ENCODE measurements at places on chromosomes 6 and 20.
A peak's percentile ranks its signal among the peaks of the same experiment; 100 is the strongest.

DNA sequence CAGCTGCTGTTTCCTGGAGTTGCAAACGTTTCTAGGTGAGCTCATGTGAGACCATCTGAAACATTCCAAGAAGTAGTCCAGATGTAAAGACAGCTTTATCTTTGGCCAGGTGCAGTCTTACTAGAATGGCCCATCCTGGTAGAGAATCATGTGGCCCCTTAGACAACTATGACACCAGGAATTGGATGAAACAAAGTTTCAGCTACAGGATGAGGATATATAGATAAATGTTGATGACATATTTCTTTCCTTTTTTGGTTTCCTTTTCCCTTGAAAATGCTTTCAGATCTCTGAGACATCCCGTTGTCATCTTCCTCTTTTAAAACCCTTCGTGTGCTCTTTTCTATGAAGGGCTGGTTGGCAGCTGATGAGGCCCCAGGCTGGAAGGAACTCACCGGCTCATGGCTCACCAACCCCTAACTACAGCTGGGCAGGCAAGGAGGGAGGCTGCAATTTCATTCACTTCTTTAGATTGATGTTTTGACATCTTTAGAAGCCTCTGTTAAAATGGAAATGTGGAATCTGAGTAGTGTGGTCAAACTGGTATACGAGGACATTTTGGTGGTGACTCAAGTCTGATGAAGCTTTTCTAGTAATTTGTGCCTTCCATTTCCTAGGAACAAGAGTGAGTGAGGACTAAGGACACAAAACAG lies 167.9 kb upstream of the TNFAIP3 start:
- no peak for DNase-seq

- no peak for DNase-seq
Measured at GRCh38 chr6:88167352-88167937, 1.3 kb upstream of the CNR1 start.

GRCh38 chr6:144162977-144163376 lies 12.7 kb downstream of the STX11 start:
- DNase-seq = no peak

GRCh38 chr6:37171201-37171969 lies 1.4 kb downstream of the PIM1 start:
- DNase-seq = peak; percentile 19

DNA sequence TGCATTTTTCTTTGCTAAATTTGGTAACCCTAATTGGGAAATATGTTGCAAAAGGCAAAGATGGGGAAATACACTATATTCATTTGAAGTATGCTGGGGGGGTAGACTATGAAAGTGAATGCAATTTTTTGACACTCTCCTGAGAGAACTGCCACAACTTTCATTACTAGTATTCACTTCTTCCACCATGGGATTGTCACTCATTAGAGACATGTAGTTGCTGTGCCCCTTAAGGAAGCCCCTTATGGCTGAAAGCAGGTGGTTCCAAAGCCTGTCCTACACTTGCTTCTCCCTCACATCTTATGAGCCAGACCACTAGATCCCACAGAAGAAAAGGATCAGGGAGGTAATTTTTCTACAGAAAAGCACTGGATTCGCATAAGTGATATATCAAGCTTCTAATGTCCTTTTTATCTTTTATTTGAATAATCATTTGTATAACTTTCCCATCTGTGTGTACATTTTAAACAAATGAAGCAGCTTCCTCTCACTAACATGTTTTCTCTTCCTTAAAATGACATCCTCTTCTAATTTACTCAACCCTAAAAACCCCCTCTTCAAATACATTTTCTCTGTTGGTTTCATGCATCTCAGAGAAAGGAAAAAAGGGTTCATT lies 83.8 kb downstream of the GCLC start:
- DNase-seq = no peak

DNA sequence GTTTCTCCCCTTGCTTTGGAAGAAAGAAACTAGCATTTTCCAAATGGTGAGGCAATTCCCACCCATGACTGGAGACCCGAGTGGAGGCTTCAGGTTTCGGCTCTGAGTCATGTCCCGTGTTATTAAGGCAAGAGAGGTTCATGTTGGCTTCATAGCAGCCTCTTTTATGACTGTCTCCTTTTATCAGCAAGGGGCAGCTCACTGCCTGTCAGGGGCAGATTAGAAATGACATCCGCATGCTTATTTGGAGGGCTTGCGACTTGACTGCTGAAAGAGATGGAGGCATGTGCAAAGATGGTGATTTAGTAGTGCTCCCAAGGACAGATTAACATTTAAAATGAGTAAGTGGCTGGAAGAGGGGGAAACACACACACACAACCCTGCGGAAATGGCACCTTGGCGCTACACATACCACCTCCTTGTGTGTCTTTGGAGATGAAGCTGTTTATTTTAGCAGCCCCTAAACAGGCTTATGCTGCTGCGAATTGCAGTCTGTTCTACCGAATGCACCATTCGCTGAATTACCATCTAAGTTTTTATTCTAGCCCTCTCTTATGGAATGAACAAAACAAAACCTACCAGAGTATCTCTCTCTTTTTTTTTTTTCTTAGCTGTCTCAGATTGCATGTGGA lies 52.1 kb upstream of the VSTM2L start:
- DNase-seq = no peak

Measured in prostate gland (tissue), 2 donors.